Amniotic stem cell (primary cell): ENCODE measurements at places on chromosomes 3 and 15.

DNA sequence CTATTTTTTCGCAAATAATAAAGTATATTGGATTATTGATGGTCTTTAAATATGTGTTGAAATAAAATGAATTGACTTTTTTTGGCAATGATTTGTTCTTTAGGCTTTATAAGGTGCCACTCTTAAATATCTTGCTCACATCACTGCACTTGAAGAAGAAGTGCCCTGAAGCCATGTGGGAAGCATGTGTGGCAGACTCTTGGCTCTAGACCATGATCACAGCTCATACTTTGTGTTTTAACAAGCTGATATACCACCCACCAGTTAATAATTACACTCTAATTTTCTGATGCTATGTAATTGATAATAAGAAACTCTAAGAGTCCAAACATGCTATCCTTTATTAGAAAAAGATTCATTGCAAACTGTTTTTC, 52.1 kb upstream of the TGFBR2 start:
- no peak for DNase-seq

- DNase-seq: no peak
Observed at GRCh38 chr3:192933779-192934460, 16.3 kb upstream of the MB21D2 start.

- no peak for DNase-seq
Observed at GRCh38 chr3:172276103-172276502, 172.2 kb downstream of the GHSR start.

GRCh38 chr15:96327155-96327741, 3.3 kb upstream of the NR2F2 start:
- DNase-seq: peak; percentile 85

DNA sequence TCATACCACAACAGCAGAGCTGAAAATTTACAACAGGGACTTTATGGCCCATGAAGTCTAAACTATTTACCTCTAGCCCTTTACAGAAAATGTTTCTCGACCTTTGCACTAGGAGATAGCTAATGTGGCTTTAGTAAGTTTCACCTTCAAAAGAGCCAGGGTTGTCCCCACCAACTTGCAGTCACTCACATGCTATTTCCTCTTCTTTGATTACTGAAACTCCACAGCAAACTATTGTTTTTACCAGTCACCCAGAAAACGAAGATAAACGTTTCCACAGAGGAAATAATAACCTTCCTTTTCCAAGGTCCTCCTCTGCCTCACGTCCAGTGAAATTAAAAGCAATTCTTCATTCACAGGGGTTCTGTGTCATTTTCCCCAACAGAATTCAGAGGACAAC, 48.2 kb downstream of the WWTR1 start:
- no peak for DNase-seq

- DNase-seq: no peak
Observed at GRCh38 chr15:27408428-27408827, 437.4 kb downstream of the GABRG3 start.

- DNase-seq: no peak
Observed at GRCh38 chr3:40766396-40766795, 241.6 kb downstream of the ZNF621 start.

- DNase-seq: no peak
Observed at GRCh38 chr3:177724020-177724638, 526.8 kb upstream of the TBL1XR1 start.

- no peak for DNase-seq
Observed at GRCh38 chr15:99268431-99268830, 17.1 kb downstream of the LRRC28 start.

DNA sequence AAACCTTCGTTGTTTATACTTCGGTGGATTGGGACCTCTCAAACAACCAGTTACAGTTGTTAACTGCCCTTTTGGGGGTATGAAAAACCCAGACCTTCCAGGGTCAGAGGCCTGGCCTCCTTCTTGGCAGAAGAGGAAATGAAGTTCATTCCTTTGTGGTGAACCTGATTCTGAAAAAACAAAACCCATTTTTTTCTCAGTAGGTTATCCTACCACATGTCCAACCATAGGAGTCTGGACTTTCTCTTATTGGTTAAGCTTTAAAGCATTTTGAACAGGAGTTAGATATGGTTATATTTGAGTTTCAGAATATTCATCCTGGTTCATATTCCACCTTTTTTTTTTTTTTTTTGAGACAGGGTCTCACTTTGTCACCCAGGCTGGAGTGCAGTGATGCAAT, 7.2 kb upstream of the LACTB start:
- no peak for DNase-seq

DNA sequence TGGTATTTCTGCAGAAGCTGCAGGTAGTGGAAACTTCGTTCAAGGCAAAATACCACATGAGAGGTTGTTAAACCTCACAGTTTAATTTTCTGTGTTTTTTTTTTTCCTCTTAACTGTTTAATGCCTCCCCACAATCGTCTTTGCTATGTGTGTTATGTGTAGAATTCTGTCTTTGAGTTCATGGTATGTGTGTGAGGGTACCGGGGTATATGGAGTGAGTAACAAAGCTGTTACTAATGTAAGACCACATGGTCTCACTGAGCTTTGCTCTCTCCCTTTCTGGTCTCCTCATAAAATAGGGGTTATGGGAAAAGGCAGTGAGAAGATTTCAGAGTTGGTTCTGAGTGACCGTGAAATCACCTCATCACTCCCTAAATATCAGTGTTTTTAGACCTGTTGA, 143.6 kb downstream of the USP13 start:
- DNase-seq: no peak

GRCh38 chr3:33746416-33747116, 28.5 kb upstream of the CLASP2 start:
- DNase-seq: no peak

GRCh38 chr15:59177317-59177660, 29.4 kb upstream of the LDHAL6B start:
- DNase-seq: no peak

GRCh38 chr15:75198560-75199356, 2.9 kb upstream of the C15orf39 start:
- DNase-seq: no peak

- DNase-seq: no peak
Observed at GRCh38 chr3:187616307-187616972, 53.8 kb downstream of the SST start.

DNA sequence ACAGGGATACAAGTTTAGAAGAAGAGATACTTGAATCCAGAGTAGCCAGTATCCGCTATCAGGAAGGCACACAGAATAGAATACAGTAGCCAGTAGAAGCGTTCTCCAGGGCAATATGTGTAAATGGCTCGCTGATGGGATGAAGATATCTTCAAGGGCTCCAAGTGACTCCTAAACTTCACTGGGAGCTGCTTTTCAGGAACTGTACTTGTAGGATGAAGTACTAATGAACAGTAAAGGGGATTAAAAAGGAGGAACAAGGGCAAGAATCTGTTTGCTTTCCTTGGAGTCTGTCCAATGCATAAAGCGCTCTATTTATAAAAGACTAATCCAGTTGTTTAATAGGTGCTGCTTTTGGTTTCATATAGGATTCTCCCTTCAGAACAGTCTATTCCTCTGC, 78.4 kb downstream of the THRB start:
- DNase-seq: no peak

- DNase-seq: peak; percentile 67
Observed at GRCh38 chr3:138389841-138390581, 41.6 kb downstream of the MRAS start.

DNA sequence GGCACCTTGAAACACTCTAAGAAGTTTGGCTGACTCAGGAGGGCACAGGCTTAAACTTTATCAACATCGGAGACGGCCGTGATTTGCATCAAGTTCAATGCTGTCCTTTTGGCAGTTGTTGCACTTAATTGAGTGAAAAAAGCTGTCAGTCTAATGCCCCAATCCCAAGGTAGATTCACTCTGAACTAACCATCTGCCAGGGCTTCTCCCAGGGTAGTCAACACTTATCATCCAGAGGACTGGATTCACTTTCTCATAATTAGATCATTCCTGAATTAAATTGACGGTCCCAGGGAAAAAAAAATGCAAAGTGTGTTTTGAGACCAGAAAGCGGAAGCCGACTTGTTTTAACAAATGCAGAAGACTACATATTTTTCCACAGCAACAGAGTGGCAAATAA, 28.5 kb downstream of the RORA start:
- DNase-seq: no peak

DNA sequence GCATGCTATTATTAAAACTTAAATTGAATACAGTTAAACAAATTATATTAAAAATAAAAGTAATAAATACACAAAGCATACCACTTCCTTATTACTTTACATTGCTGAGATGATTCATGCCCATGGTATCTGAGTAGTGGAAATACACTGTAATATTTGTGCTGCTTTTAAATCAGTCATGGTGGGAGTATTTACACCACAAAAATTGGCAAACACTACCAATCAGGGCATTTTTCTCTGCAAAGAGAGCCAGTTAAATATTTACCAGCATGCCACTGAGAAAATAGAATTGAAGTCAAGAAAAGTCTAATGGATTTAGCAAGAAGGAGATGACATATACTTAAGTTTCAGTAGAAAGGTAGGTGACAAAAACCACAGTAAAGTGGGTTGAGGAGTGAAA, 19.6 kb downstream of the PPARG start:
- peak; percentile 35 for DNase-seq

DNA sequence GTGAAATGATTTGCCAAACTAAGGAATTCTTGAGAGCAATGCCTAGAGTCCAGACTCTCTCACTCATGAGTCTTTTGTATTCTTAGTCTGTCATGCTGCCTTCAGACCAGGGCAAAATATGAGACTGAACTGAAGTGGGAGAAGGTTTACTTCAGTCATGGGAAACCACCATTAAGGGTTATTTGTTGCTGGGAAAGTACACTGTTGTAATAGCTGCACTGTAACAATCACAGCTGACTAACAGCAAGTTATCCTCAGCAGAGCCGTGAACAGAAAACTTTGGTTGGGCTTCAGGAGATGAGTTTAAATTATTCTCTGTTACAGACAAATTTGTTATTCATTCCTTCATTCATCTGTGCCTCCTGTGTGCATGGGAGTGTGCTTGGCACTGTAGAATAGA, 258.5 kb downstream of the ROBO2 start:
- no peak for DNase-seq

GRCh38 chr3:154182322-154182922, 61.2 kb downstream of the ARHGEF26 start:
- no peak for DNase-seq

GRCh38 chr15:39357480-39358268, 223.2 kb upstream of the THBS1 start:
- DNase-seq: no peak

- no peak for DNase-seq
Observed at GRCh38 chr3:166531730-166532129, 694.5 kb upstream of the BCHE start.

DNA sequence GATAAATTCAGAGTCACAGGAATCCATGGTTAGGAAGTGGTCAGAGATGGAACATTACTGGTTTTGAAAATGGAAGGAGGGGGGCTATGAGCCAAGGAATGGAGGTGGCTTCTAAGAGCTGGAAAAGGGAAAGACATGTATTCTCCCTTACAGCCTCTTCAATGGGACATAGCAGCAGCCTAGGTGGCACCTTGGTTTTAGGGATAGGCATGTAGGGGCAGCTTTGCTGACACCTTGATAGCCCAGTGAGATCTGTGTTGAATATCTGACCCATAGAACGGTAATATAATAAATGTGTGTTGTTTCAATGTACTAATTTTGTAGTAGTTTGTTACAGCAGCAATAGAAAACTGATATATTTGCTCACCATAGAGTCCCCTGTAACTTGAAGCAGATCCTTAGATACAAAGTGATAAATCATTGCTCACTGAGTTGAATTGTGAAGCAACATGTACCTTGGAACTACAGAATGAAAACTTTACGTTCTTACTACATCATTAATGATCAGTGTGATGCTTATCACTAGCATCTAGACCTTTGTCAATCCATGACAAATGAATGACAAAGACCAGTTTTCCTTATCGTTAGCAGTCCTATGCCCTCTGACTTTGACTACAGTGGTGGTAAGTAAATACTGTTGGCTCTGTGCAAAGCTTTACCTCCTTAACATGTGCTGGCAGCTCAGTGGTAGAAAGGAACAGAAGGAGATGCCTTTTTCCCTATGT, 53.8 kb downstream of the TMEM45A start:
- no peak for DNase-seq
